ENCODE measurements at places on chromosomes 16 and 17.

DNA sequence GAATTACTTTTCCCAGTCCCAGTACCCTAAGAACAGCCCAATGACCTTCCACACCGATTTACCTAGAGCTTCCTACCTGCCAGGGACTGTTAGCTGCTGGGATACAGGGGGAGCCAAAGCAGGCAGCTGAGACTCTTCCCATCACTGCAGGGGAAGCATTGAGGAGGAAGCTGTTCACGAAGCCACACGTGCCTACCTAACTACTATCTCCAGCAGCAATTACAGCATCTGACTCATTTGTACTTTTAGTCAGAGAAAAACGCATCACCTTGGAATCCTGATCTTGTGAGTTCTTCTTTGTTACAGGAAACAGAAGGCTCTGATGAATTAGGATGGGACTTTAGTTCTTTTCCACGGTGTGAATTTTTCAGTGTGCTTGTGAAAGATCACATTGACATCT is 113.7 kb upstream of the DHX40 start:
- no peak for DNase-seq

- no peak for DNase-seq
Observed at GRCh38 chr16:2091547-2092255, 43.9 kb downstream of the TSC2 start.

- DNase-seq = no peak
Observed at GRCh38 chr16:30096862-30097563, 1.0 kb upstream of the YPEL3 start.

DNA sequence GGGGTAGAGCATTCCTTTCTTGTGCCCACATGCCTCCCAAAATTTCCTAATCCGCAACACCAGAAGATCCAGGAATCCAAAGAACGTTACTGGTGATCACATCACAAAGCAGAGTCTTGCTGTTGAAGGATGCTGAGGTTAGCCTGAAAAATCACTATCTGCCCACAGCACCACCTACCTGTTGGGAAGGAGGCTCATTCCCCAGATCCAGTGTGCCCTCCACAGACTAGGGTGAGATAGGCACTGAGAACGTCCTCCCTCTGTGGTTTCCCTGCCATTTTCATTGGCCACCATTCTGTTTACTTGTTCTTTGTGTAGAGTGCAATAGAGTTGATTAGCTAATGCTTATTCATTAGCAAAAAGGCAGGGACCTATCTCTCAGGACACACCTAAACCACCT is 30.3 kb downstream of the RCVRN start:
- no peak for DNase-seq

- no peak for DNase-seq
Observed at GRCh38 chr16:87389245-87389644, 2.9 kb upstream of the MAP1LC3B start.

Data from uterus (tissue), 4 donors.